Hematopoietic multipotent progenitor cell (in vitro differentiated cells): ENCODE measurements at places on chromosomes 3 and 15.

DNA sequence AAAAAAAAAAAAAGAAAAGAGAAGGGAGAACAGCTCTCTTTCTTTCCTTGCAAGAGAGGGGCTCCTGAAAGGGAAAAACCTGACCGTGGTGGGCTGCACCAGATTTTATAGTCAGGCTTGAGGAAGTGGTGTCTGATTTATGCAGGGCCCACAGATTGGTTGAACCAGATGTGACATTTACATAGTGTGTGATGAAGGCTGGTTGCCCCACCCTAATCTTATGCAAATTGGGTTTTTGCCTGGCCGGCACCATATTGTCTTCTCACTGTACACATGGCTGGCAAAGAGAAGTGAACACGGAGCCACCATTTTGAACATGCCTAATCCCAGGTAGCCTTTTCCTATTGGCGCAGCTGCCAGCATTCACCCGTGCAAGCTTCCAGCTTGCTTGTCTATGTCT lies 154.4 kb downstream of the OXSM start:
- no peak for DNase-seq

- no peak for DNase-seq
These were observed 126.7 kb downstream of the MTHFS start for GRCh38 chr15:79769933-79770759.

DNA sequence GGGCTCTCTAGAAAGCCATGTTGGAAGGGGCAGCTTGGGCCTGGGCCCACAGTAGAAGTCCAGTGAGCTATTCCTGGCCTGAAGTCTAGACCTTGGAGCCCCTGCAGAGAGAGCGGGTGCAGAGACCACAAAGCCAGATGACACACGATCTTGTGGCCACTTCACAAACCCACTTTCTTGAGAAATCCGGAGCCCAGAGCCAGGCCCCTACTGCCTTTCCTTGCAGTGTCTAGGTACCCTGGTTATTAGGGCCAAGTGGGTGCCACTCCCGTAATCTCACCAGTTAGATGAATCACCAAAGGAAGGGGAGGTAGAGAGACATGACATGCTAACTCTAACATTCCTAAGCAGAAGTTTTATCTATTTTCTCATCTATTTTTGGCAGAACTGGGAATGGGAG lies 72.5 kb upstream of the ADAMTSL3 start:
- DNase-seq = no peak

DNA sequence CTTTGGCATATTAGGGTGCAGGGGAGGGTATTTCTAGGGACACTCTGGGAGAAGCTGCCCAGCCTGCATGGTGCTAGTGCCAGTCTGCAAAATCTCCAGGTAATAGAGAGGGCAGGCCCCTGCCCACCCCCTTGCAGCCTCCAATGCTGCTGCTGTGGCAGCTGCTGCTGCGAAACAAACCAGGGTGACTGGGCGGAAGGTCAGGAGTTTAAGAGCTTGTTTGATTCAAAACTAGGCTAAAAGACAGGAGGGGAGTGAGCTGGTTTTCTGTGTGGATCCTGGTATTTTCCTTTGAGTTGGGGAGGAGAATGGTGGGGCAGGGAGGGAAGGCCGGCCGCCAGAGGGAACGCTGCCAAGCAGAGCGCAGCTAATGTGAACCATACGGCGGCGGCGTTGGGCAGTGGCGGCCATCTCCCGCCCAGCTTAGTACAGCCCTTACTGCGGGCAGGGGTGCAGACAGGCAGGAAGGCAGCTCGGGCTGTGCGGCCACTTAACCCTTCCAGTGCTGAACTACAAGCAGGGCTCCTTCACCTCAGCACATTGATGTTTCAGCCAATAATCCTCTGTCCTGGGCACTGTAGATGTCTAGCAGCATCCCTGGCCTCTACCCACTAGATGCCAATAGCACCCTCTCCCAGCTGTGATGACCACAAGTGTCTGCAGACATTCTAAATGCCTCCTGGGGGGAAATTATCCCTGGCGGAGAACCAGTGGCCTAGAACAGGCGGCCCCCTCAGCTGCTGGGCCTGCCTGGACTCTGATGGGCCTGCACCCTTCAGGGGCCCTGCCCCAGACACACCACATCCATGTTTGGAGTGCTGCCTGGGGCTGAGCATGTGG lies 125.7 kb downstream of the EEFSEC start:
- DNase-seq = no peak

DNA sequence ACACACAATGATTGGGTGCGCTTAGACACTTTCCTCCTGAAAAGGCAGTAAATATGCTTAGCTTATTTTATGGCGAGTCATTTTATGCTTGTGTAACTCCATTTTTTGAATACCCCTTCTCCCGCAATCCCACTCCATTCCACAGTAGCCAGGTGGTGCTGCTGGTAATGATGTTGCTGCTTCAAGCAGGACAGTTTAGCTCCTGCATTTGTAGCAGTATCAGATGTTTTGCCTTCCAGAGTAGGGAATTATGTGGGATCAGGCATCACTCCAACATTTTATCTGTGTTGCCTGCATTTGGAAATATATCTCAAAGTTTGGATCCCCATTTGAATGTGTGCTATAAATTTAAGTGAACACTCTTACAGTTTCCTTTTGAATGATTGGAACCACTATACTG lies 302.1 kb upstream of the SGO1 start:
- no peak for DNase-seq

DNA sequence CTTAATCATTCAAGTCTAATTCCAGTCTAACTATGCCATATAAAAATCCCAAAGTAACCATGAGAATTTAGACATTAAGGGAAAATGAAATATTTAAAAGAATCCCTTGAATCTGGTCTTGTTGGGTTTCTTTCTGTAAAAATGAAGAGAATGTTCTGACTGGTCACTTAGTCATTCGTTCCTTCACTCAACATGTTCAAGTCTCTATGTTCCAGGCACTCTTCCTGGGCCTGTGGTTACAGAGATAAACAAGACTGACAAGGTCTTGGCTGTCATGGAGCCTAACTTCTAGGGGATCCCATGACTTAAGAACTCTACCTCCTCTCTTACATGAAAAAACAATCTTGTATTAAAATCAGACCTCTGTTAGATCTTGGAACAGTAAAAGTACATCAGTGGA lies 638.6 kb upstream of the TBL1XR1 start:
- DNase-seq = no peak

- no peak for DNase-seq
These were observed 435.2 kb upstream of the SUCLG2 start for GRCh38 chr3:68089572-68090011.

GRCh38 chr3:110956081-110956480 lies 115.5 kb upstream of the NECTIN3 start:
- no peak for DNase-seq

DNA sequence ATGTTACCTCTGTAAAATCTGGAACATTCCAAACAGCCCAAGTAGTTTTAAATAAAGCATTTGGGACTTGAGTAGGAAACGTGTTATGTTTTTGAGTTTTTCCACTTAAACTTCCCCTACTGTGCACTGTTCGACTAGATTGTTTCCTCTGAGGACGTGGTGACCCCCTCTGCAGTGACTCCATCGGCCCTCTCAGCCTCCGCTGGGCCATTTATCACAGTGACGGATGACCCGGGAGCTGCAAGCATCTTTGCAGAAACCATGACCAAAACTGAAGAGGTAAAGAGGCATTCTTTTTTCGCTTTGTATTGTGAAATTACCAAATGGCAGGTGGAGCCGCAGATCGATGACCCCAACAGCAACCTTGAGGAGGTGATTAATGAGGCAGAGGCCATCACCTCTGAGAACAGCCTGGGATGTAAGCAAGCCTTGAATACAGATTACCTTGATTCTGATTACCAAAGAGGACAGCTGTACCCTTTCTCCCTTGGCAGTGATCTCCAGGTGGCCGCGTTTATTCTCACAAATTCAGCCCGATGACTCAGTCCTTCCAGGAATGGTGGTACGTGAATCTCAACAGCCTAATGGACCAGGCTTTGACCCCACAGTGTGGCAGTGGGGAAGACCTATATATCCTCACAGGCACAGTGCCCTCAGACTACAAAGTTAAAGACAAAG lies 79.1 kb upstream of the FAN1 start:
- DNase-seq = no peak

DNA sequence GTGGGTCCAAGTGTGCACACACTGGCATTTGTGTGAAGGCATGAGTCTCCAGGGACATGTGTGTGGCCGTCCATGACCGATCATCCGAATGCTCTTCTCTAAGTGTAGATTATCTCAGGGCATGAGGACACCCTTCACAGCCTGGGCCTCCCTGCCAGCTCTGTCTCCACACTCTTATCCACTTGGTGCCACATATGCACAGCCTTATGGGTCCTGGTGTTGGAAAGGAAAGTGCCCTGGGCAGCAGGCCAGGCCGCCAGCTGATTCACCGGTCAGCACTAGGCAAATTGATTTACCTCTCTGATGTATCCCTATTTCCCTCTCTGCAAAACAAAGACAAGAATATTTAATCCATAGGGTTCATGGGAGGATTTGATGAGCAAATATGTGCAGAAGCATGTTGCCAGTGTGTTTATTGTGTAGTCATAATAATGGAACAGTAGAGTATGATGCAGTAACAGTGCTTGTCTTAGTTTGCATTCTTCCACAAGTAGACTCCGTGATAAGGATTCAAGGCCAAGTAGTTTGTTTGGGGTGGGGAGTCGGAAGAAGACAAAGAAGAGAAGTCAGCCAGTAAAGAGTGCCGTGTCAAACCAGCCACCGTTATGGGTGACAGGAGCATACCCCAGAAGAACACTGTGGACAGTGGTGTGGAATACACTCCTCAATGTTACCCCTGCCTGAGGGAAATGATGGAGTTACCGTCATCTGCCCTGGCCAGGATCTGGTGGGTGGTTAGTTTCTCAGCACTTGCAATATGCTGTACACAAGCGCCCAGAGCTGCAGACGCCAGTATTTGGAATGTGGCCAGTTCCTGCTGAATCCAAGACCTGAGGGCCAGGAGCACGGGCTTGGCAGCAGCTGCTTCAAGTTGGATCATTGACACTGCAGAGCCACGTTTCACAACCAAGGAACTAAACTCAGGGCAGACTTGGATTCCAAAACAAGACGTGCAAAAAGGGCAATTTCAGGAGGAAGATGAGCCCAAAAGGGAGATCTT lies 85.1 kb downstream of the MTHFS start:
- no peak for DNase-seq

DNA sequence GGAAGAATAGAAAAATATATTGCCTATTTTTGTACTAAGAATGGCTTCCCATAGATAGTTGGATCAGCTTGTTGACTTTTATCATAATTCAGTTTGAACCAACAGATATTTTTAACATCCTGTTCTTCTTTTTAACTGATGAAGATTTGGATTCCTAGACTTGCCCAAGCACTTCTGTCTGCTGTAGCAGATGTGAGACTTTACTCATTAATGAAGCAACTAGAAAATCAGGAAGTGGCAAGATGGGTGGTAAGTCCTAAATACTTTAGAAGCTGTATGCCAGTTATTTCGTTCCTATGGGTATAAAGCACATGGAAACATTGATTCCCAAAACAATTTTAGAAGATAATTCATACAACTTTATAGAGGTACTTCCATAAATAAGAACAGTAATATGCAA lies 8.4 kb downstream of the PIGB start:
- no peak for DNase-seq

- DNase-seq = no peak
These were observed 267.7 kb downstream of the CHL1 start for GRCh38 chr3:464255-464654.

GRCh38 chr3:76063811-76064210 lies 278.5 kb upstream of the ZNF717 start:
- DNase-seq = no peak

DNA sequence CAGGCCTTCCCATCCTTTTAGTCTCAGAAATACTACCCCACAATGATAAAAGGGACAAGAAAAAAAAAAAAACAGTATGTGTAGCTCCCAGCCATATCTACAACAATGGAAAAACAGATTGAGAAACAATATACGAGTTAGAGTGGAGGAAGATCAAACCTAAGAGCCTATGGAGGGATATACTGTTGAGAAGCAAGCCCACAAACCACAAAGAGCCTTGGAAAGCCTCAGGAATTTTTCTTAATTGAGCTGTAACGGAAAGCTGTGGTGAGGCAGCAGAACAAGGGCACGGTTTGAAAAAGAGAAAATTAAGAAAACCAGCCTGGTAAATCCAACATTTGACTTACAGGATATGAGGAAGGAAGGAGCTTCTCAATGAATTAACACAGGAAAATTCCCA lies 21.4 kb downstream of the KPNA1 start:
- no peak for DNase-seq

DNA sequence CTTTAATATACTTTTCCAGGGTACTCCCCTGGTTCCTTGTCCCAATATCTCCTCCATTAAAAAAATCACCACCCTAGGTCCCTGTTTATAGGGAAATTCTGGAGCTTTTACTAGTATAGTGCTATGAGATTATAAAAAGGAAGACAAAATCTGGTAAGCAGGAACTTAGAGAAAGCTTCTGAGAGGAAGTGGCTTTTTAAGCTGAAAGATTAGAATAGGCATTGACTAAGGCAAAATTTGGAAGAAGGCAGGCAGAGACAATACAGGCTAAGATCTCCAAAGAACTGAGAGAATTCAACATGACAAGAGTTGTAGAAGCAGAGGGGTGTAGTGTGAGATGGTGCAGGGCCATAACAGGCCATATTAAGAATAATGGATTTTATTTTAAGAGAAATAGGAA lies 25.8 kb downstream of the SGO1 start:
- DNase-seq = peak; percentile 3

DNA sequence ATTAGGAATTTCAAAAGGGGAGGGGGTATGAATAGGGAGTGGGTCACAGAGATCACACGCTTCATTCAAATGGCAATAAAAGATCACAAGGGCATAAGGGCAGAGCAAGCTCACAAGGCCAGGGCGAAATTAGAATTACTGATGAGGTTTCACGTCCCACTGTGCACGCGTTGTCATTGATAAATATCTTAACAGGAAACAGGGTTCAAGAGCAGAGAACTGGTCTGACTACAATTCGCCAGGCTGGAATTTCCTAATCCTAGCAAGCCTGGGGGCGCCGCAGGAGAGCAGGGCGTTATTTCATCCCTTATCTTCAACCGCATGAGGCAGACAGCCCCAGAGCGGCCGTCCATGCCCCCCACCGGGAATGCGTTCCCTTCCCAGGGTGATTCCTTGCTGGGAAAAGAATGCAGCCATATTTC lies 18.1 kb upstream of the SMCO1 start:
- no peak for DNase-seq

GRCh38 chr3:12957339-12957738 lies 115.9 kb downstream of the IQSEC1 start:
- DNase-seq = no peak

DNA sequence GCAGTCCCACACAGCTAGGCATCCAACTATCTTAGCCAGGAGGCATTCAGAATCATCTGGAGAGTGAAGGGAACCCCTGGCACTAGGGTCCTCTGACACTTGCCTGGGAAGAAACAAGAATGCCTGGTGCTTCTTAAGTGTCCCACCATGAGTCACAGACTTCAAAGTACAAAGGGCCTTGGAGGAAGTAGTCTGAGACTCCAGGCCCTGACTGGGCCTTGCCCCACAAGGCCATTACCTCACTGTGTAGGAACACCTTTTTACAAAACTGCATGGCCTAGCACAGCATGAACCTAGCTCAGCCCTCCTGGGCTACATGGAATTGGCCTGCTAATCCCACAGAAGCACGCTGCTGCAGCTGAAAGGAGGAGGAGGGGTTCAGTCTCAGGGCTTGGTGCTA lies 104.5 kb upstream of the SLCO2A1 start:
- DNase-seq = no peak
